T-helper 22 cell (primary cell): ENCODE measurements at places on chromosomes 7 and 10.

DNA sequence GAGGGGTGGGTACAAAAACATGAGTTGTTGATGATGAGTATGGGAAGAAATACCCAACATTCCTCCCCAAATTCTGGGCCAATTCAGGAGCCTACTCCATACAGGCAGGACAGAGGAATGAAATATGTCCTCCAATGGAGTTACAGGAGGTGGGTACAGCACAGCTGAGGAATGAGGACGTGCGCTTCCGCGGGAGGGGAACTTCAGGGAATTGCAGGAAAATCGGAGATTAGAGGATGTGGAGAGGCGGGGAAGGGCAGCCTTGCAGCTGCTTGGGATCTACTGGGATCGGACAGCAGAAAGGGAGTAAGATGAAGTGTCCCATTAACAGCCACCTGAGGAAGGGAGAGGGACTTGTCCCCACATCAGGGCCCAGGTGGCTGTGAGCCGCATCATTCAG lies 50.2 kb downstream of the PDIA4 start:
- DNase-seq, result no peak

GRCh38 chr10:82768040-82768439 lies 893.0 kb downstream of the NRG3 start:
- DNase-seq, result no peak

GRCh38 chr7:105759670-105760550 lies 116.5 kb downstream of the ATXN7L1 start:
- DNase-seq, result no peak

DNA sequence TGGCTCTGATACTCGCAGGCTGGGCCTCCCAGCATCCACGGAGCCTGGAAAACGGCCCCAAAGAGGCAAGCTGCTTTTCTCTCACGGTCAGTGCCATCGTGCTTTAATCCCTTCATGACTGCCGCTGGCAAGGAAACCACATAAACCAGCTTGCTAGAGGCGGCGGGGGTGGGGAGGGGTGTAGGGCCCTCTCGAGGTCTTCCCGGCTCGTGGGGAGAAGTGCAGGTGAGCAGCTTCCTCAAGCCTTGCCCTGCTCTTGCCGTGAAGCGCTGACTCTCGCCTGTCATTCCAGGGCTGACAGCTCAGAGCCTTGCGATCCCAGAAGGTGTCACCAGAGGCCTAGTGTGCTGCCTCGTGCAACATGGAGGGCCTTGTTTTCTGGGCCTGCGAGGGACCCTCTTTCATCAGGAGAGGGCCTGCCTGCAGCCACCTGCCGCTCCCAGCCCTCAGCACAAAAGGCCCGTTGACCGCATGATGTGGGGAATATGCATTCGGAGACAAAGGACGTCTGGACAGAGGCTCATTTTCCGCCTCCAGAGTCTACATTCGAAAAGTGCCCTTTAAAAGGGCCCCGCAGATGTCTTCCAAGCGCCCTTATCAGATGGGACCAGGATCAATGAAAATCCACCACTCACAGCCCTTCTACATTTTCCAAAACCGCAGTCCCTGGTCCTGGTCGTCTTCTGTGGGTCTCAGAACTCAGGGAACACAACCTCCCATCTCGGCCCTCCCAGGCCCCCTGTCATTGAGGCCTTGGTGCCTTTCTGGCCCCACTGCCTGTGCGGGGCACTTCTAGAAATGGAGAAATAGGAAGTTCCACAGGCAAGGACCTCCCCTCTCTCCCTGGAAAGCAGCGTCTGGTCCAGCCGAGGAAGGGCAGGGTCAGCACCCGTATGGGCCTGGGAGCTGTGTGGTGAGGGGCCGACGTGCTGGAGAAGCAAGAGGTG lies 58.7 kb downstream of the ZRANB1 start:
- no peak for DNase-seq

- no peak for DNase-seq
Observed at GRCh38 chr10:127908106-127908958, 1.4 kb downstream of the PTPRE start.

- no peak for DNase-seq
Observed at GRCh38 chr10:110407301-110408170, 90.2 kb upstream of the DUSP5 start.

GRCh38 chr10:59633063-59633462 lies 76.6 kb downstream of the SLC16A9 start:
- no peak for DNase-seq
